ENCODE measurements at places on chromosomes 2 and 18.

DNA sequence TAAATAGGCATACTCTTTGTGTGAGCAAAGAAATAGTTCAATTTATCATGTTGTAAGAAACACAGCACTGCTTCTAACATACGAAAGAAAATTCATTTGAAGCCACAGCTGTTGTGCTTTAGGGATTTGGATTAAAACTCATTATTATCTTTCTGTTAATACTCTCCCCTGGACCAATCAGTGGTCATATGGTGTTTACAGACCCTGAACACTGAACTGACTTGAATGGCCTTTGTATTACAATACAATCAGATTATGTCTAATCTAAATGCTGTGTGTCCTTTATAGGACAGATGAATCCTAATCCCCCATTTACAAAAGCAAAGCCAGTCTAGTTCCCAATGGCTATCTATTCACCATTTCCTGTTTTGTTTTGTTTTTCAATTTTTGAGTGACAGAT is 36.5 kb downstream of the ZNF385B start:
- no peak for DNase-seq

GRCh38 chr2:74264281-74264680 is 65.9 kb downstream of the MTHFD2 start:
- no peak for DNase-seq

DNA sequence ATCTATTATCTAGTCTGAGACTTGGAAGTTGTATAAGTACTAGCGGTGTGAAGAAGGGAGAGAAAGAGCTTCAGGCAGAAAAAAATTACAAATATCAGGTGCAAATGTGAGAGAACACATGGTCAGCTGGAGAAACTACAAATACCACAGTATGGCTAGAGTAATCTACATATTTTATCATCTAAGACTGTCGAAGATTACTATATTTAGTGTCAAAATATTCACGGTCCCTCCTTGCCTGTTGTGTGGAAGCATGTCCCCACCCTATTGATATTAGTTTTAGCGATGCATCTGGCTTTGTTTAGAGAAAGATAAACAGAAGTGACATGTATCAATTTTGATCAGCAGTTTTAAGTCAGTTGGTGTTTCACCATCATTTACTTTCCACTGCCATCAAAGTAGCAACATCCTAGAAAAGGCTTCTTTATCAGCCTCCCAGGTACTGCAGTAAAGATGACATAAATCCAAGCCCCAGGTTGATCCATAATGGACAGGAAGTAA is 90.5 kb upstream of the ITGA4 start:
- DNase-seq = no peak

GRCh38 chr2:231482806-231483391 is 18.6 kb upstream of the NCL start:
- DNase-seq = peak; percentile 88

GRCh38 chr2:9329497-9329896 is 93.8 kb downstream of the ITGB1BP1 start:
- no peak for DNase-seq
